ENCODE measurements at places on chromosomes 12 and 14.

GRCh38 chr12:49646331-49646830 lies 23.0 kb downstream of the PRPF40B start:
- no peak for DNase-seq

- no peak for DNase-seq
These were observed 56.9 kb upstream of the E2F7 start for GRCh38 chr12:77122236-77122635.

GRCh38 chr12:105570944-105571343 lies 240.5 kb downstream of the C12orf75 start:
- no peak for DNase-seq

DNA sequence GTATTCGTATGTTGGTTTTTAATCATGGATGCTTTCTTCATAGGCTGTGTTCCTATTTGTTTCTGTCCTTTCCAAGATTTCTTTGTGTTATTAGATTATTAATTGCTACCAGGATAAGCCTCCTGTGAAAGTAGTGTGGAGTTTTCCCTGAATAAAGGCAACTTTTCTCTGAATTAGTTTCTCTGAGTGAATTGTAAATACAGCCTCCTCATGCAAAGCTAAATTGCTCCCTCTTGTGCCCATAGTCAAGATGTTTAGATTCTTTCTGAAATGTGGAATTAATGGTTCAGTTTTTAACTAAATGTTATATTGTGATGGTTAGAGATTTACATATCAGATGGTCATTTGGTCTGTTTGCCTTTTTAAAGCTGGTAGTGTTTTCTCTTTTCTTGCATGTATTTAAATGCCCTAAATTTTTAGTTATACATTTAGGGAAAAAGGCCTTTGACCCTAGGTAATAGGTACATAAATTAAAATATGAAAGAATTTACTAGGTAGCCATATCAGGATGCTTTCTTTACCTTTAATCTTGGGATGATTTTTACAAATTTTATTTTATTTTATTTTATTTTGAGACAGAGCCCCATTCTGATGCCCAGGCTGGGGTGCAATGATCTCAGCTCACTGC lies 8.9 kb downstream of the APAF1 start:
- DNase-seq, result no peak

GRCh38 chr12:87254381-87255030 lies 774.7 kb downstream of the C12orf50 start:
- no peak for DNase-seq

DNA sequence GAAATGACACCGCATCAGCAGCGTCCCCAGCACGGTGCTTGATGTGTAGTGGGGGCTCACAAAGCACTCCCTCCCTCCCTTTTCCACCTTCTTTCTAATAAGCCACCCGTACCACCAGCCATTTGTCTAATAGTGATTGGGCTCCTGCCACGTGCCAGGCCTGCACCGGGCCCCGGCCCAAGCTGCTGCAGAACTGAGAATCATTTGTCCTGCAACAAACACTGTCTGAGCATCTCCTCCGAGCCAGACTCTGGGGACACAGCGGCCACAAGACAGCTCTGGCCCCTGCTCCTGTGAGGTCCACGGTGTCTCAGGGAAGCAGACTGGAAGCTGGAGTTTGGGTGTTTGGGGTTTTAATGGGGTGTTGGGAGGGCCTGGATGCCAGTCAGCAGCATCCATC lies 43.9 kb downstream of the MVK start:
- DNase-seq, result no peak

DNA sequence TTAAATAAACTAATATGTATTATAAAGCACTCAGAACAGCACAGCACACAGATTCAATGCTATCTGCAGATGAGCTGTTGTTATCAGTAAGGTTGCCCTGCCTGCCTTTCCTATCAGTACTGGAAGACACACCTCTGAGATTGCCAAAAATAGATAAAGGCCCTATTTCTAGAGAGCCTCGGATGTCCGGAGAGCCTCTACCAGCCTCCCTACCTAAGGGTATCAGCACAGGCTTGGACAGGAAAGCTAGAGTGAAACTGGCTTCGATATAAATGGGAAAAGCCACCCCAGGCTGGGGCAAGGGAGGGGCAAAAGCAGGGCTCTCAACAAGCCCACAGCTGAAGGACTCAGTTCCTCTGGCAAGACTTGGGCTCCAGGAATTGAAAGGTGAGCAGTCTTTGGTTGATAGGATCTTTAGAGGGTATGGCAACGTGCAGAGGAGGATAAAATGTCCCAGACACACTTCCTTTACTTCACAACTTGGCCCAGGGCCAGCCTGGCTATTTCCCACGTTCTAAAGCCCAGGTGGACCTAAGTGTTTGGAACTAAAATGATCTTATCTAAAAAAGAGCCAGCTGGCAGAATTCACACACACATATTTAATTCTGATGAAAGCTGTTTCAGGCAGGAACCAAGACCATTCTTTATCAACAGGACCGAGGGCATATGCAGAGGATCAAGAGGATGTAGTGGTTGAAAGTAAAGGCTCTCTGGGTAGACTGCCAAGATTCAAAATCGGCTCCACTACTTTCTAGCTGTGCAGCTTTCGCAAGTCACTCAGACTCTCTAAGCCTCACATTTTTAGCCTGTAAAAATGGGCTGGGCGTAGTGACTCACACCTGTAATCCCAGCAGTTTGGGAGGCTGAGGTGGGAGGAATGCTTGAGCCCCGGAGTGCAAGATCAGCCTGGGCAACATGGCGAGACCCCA lies 37.8 kb upstream of the ITPR2 start:
- no peak for DNase-seq

- DNase-seq, result no peak
These were observed 378.7 kb downstream of the PRKD1 start for GRCh38 chr14:29548948-29549370.

GRCh38 chr12:26471560-26471959 lies 276.2 kb downstream of the SSPN start:
- DNase-seq, result no peak

- peak; percentile 40 for DNase-seq
These were observed at the start of gene WSB2 for GRCh38 chr12:118061011-118061872. Gene WSB2 (minus strand): TSS chr12:118061179. CDS start chr12:118061048, 131 bp downstream.

DNA sequence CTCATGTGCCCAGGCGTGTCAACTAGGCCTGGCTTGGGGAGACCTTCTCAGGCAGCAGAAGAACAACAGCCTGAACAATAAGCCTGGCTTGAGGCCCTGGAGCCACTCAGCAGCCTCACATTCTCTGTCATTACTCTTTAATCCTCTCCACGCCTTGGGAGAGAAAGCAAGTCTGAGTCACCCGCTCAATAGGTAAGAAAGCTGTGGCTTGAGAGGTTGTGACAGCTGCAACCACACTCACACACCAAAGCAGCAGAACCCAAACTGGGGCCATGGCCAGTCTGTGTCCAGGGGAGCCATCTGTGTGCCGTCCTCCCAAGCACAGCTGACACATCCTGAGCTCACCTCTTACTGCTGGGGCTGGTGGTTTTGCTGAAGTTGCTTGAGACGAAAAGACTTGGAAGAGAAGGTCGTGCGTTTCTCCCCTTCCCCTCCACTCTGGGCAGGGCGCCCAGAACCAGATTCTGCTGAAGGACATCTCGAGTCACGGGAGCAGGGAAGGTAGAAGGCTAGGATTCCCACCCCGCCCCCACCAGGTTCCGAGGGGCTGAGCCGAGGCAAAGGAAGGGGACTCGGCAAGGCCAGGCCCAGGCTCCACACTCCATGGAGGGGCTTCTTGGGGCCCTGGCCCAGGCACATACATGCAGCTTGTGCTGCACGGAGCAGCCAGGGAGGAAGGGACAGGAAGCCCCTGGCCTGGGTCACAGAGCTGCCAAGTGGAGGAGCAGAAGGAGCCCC lies 5.5 kb downstream of the TMEM63C start:
- DNase-seq, result no peak

GRCh38 chr12:113070117-113070906 lies 13.8 kb downstream of the DTX1 start:
- no peak for DNase-seq

- no peak for DNase-seq
These were observed 319.4 kb downstream of the KCNC2 start for GRCh38 chr12:74890237-74890599.

- no peak for DNase-seq
These were observed 91.4 kb downstream of the VRK1 start for GRCh38 chr14:96888593-96888992.

DNA sequence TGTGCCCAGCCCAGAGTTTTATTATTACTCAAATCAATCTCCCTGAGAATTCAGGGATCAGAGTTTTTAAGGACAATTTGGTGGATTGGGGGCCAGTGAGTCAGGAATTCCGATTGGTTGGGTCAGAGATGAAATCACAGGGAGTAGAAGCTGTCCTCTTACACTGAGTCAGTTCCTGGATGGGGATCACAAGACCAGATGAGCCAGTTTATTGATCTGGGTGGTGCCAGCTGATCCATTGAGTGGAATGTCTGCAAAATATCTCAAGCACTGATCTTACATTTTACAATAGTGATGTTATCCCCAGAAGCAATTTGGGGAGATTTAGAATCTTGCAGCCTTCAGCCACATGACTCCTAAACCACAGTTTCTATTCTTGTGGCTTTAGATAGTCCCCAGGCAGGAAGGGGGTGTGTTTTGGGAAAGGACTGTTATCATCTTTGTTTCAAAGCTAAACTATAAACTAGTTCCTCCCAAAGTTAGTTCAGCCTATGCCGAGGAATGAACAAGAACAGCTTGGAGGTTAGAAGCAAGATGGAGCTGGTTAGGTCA lies 89.1 kb upstream of the CNOT2 start:
- no peak for DNase-seq

DNA sequence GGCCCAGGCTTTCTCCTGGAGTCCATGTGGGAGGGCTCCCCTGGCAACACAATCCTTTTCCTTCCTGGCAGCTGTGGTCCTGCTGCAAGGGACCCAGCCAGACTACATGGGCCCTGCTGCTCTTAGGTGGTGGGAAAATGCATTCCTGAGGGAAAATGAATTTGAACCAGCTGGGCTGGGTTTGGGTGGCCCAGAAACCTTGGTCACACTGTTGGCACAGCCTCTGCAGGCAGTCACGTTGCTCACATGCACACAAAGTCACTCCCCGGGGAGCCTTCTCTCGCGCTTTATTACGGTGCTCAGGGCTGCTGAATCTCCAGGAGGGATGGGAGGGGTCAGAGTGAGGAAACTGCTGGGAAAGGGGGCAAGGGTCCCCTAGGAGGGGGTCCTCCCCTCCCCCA lies 17.2 kb downstream of the PLEKHG3 start:
- no peak for DNase-seq

DNA sequence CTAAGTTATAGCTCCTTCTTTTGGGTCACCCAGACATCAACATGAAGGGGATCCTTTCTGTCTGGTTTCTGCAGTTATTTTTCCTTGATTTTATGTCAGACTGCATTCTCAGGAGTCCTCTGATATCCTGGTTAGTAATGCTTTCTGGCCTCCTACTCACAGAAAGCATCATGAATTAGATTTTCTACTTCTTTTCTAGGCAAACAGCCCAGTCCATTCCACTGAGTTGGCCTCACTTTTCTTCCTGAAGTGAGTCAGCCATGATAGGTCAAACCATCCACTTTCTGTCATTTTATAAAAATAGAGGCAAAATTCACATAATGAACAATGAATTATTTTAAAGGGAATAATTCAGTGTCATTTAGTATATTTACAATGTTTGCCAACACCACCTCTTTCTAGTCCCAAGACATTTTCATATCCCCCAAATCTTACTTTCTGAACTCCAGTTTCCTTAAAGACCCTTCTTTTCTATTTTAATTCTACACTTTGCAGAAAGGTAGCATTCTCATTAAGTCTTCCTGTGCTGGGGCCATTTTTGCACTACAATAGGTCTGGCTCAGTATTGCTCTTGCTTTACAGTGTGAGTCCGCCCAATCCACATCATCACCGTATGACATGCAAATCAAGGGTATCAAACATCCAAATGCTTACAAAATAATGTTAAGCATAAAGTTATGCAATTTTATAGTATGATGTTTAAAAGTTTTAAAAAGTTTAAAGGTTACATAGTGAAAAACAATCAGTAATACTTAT lies 95.1 kb downstream of the UNC79 start:
- no peak for DNase-seq

DNA sequence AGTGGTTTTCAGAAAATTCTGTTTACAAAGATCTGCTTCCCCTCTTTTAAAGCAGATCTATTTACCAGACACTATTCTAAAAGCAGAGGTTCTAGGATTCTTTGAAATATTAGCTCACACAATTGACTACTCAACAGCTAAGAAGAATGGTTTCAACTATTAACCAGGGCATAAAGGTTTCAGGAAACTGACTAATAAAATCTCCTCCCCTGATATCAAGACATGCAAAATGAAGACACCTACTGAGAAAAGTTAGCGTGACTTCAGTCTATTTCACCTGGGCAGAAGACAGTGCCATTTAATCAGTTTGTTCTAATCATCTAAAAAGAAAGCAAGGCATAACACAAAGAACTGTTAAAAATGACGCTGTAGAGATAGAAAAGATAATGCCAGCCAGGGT lies 22.2 kb downstream of the DAD1 start:
- DNase-seq, result no peak

- no peak for DNase-seq
These were observed 43.5 kb upstream of the MAP1LC3B2 start for GRCh38 chr12:116515684-116516083.

GRCh38 chr14:54691525-54692283 lies 124.8 kb downstream of the SAMD4A start:
- no peak for DNase-seq

DNA sequence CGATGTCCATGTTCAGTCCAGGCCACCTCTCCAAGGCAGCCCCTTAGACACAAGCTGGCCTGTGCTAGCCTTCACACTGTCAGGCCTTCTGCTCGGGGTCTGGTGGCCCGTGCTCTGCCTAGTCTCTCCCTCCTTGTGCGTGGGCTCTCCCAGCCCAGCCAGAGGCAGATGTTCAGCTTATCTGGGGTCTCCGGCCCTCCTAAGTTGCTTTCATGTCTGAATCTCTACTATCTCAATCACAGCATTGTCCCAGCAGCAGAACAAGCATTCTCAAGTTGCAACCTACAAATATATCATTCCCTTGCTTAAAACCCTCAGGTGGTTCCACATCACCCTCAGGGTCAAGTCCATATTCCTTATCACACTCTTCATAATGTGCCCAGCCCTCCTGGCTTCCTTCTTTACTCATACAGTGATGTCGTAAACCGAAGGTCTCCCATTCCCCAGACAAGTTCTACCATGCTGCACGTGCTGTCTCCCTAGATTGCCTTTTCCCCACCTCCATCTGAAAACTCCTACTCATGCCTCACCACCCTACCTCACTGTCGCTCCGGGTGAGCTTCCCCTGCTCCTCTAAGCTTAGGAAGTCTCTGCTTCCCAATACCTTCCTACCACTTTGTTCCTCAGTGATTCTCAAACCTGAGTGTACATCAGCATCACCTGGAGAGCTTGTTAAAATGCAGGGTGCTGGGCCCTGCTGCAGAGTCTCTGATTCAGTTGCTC lies 1.5 kb downstream of the KRT73 start:
- DNase-seq, result no peak

DNA sequence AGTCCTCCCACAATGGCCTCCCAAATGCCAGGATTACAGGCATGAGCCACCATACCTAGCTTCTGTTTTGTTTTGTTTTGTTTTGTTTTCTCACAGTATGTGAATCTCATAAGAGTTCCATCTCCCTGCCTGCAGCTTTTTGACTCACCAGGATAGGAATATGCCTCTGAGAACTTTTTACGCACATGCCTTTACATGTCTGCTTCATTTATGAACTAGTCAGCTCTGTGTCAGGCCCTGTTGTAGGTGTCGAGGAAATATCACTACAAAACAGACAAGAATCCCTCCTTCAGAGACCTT lies 89.0 kb downstream of the BORCS5 start:
- DNase-seq, result no peak

Measured in stimulated activated CD8-positive, alpha-beta memory T cell treated with anti-CD3 and anti-CD28 coated beads, Interleukin-15, amount 100 ng/mL, for 24 hours (primary cell).